ENCODE measurements at places on chromosomes 6 and 20.

DNA sequence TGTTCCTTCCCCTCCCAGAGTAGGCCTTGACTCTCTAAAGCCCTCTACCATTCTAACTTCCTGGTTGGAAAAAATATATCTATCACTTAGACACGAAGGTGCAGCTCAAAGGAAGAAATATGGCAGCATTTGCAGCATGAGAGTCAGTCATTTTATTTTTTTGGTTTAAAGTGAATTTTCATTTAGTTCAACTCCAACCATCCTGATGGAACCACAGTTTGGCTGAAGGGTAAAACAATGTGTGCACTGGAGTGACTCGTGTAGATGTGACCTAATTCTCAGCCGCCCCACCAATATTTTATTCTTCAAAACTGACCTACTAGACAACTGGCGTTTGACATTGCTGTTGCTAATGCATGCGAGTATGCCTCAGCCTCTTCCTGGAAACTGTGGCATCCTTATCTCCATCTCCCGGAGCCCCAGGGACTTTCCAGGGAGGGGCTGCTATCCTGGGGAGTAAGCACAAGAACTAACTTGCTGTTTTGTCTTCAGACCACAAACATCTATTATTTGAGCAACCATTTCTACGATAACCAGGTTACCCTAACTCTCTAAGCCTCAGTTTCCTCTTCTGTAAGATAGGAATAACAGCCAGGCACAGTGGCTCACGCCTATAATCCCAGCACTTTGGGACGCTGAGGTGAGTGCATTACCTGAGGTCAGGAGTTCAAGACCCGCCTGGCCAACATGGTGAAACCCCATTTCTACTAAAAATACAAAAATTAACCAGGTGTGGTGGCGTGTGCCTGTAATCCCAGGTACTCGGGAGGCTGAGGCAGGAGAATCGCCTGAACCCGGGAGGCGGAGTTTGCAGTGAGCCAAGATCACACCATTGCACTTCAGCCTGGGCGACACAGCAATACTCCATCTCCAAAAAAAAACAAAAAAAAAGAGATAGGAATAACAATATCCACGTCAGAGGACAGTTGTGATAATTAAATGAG lies 148.7 kb upstream of the JARID2 start:
- no peak for DNase-seq

DNA sequence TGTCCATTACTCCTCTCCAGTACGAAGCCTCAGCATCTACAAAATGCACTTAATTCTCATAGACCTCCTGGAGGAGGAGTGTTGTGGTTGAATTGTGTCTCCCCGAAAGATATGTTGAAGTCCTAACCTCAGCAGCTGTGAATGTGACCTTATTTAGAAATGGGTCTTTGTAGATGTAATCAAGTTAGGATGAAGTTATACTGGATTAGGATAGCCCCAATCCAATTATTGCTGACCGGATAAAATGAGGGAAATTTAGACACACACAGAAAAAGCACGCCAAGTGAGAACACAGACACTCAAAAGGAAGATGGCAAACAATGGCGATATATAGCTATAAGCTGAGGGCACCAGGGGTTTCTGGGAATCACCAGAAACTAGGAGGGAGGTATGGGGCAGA lies 64.2 kb upstream of the FAM184A start:
- DNase-seq: no peak

GRCh38 chr6:113971741-113972140 lies 793 bp upstream of the HDAC2 start:
- no peak for DNase-seq

- no peak for DNase-seq
Observed at GRCh38 chr6:67121115-67121514, 1414.1 kb upstream of the EYS start.

GRCh38 chr6:36827261-36828079 lies 11.8 kb downstream of the CPNE5 start:
- DNase-seq: no peak

GRCh38 chr20:11906626-11907480 lies 10.8 kb upstream of the BTBD3 start:
- peak; percentile 85 for DNase-seq

GRCh38 chr6:135710042-135710441 lies 141.5 kb upstream of the PDE7B start:
- DNase-seq: no peak

DNA sequence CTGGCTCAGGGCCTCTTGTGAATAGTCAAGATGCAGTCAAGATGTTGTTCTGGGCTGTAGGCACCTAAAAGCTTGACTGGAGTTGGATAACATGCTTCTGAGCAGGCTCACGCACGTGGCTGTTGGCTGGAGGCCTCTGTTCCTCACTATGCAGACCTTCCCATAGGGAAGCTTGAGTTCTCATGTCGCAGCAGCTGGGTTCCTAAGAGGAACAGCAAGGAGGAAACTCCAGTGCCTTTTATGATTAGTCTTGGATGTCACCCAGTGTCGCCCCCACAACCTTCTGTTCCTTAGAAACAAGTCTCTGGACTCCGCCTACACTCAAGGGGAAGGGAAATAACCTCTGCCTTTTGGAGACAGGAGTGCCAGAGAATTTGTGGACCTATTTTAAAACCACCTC lies 210.7 kb downstream of the BCAS1 start:
- DNase-seq: no peak
